ENCODE measurements at places on chromosomes 7 and 10.

DNA sequence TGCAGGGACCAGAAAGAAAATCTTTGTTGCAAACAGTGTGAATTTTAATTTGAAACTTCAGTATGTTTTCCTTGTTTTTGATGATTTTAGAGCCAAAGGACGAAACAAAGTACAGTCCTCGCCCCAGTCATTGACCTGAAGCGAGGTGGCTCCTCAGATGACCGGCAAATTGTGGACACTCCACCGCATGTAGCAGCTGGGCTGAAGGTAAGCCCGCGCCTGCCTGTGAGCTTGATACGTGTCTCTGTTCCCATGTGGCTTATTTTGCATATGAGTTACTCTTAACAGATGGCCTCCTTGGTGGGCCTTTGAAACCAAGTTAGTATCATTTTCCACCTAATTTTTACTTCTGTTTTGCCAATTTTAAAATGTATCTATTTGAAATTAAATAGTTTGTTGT lies 12.3 kb downstream of the RBM17 start:
- no peak for DNase-seq

GRCh38 chr7:7491044-7491443 lies 44.6 kb downstream of the COL28A1 start:
- no peak for DNase-seq

DNA sequence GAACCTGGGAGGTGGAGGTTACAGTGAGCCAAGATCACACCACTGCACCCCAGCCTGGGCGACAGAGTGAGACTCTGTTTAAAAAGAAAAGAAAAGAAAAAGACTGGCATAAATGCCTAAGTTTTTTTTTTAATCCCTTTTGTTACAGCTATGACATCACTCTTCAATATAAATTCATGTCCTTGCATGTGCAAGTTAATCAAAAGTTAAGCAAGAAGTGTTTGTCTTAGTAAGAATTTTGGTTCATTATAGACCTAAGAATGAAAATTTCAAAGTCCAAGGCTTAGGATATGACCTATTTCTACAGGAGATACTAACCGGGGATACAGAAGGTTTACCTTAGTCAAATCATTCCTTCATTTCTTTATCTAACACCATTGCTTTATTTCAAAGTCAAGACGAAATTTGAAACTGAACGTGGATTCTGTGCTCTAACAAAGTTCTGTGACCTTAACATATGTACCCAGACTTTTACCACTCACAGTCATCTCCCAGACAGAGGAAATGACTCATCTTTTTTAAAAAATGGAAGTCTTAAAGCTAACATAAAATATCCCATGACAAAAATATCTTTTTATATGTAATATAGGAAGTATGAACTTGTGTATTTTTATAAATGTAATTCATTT lies 29.3 kb upstream of the ITGB8 start:
- no peak for DNase-seq

- DNase-seq = no peak
Measured at GRCh38 chr7:113784956-113785355, 133.9 kb downstream of the PPP1R3A start.

DNA sequence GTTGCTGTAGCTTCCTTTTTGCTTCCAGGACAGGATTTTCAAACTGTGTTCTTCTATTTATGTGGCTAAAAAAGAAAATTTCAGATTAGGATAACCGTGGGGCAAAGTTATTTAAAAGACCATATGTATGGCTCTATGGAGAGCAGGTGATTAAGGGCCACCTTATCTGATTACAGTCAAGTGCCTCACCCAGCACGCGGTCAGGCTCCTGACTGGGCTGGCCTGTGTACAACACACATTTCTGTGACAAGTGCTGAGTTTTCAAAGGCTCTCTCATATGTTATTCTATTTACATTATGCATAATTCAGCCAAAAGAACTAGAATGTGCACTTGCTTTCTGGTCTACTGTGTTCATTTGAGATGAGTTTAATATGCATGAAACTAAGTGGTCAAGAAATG lies 547.4 kb downstream of the PHTF2 start:
- DNase-seq = peak; percentile 6

- no peak for DNase-seq
Measured at GRCh38 chr7:157814931-157815705, 478.3 kb downstream of the DNAJB6 start.

DNA sequence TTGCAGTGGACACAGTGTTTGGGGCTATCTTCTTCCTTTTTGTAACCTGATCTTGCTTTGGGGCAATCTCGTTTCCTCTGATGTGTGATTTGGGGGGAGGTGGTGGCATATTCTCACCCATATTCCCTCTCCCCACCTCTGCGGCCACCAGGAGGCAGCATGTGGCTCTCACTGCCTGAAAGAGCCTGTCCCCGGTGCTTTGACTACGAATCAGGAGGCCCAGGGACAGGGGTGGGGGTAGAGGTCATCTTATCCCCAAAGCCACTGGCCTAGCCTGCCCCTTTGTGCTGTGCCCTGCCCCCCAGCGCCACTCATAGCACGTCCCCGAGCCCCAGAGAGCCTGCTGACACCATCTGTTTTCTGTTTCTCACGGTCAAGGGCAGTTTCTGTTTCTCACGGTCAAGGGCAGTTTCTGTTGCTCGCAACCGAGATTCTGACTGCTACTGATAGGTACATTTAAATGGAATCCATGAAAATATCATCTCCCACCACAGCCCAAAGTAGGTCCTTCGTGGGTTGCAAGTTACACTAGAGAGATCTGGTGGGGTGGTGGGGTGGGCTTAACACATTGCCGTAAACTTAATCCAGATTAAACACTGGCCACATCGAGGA lies 28.2 kb downstream of the PHYH start:
- DNase-seq = no peak

- DNase-seq = peak; percentile 11
Measured at GRCh38 chr7:134140889-134141867, 14.0 kb downstream of the LRGUK start.

DNA sequence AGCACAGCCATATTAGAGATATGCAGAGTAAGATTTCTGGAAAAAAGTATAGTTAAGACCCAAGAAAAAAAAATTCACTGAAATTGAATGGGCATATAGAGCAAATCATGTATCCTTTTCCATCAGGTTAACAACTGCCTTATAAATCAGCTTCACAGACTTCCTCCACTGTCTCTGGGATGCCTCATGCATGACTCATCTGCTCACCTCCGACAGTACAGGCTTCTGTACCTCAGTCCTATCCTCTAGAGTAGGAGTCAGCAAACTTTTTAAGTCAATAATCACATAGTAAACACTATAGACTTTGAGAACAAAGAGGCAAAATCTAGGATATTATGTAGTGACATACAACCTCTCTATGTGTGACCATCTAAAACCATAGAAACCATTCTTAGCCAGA lies 211.6 kb upstream of the SP8 start:
- DNase-seq = no peak

DNA sequence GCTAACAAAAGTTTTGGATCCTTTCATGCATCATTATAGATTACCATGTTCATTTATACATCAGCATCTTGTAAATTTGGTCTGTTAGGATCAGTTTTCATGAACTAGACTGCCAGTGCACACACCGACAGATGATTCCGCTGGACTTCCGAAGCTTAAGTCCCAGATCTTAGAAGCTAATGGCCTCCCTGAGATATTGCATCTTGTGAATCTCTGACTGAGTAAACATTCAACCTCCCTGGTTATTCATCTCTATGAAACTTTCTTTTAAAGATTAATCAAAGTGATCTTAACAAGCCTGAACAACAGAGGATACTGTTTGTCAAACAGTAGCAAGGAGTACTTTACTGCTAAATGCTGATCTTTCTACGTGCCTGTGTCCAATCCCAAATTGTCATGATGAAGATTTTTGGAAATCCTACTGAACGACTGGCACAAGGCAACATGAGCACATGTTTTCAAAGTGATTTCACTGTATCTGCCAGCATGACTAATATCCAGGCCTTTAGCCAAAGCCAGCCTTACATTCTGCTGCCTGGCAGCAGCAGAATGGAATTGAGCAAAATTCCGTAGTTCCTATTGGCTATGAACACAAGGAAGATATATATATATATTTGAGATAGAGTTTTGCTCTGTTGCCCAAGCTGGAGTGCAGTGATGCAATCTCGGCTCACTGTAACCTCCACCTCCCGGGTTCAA lies 91.3 kb upstream of the ANK3 start:
- DNase-seq = no peak

GRCh38 chr7:54877683-54878082 lies 118.7 kb upstream of the SEC61G start:
- no peak for DNase-seq

DNA sequence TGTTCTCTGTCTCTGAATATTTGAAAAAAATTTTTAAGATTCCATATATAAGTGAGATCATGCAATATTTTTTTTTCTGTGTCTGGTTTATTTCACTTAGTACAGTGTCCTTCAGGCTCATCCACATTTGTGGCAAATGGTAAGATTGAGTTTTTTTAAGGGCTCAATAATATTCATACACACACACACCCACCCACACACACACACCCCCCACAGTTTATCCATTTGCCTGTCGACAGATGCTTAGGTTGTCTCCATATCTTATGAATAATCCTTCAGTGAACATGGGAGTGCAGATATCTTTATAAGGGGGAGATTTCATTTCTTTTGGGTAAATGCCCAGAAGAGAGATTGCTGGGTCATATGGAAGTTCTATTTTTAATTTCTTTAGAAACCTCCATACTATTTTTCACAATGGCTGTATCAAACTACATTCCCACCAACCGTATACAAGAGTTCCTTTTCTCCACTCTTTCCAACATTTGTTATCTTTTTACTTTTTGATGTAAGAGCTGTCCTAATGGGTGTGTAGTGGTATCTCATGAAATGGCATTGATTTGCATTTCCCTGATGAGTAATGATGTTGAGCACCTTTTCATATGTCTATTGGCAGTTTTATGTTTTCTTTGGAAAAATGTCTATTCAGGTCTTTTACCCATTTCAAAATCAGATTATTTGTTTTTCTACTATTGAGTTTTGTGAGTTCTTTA lies 35.0 kb downstream of the AUTS2 start:
- no peak for DNase-seq

GRCh38 chr10:132319853-132320653 lies 11.9 kb upstream of the LRRC27 start:
- no peak for DNase-seq

DNA sequence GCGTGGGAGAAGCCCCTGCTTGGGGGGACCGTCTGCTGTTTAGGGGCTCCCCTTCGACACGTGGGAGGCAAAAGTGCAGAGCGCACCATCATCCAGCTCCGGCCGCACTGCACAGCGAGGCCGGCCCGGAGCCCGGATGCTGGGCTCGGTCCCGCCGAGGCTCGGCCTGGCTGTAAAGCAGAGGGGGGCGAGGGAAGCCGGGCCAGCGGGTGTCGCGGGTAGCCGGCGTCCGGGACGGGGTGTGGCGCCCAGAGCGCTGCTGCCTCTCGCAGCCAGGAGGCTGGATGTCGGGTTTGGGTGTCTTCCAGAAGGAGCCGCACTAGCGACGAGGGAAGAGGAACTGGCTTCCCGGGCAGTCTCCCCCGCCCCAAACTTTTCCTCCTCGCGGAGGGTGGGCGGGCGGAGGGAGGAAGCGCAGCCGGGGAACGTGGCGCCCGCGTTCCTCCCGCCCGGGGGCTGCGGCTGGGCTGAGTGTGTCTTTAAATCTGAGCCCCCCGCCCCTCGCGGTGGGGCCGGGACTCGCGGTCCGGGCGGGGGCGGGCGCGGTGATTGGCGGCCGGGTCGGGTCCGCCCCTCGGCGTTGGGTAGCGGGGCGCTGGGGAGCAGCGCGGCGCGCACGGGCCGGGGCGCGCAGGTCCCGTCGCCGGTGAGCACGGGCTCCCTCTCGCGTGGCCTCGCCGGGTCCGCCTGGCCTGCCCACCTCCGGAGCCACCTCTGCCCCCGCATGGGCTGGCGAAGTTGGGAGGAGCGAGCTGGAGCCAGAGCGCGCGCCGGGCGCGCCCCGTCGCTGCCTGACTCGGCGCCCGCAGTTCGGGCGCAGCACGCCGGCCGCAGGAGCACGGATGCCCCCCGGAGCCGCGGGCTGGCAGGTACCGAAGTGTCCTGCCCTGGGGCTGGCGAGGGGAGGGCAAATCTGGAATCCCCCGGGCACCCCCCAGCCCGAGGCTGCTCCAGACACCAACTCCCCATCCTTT lies at the start of gene PALD1:
Gene PALD1, plus strand, starts transcription at position 577 of the 974 bp plus-strand sequence. CDS start 47,185 bp downstream, outside the sequence.
- peak; percentile 15 for DNase-seq

DNA sequence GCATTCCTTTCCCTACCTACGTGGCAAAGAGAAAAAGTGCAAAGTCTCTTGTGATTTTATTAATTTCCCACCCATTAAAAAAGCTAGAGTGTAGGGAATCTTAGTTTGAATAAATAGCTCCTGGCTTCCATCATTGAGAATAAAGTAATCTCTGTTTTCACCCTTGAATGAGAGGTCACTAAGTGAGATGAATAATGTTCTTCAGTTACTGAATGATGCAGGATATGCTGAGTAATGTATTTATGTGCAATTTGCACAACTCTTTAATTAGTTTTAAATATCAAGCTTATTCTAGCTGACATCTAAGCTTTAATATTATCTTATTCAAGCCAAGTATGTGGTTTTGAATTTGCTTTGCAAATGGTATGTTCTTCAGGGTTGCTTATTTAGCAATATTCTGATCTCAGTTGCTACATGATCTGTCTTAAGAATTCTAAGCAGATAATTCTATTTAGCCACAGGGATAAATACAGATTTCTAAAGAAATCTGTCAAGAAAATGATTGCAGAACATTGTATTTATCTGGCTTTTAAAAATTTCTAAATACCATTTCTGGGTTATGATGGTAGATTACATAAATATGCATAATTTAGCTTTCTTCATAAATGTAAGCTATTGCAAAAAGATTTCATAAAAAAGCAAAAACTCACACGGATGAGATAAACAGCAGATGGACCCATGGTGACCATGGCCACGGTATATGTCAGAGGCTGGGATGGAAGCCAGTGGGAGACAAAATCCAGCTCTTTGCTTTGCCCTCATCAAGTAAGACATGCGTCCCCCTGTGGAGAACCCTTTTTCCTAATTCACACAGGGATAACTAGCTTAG lies 141.0 kb downstream of the MACC1 start:
- DNase-seq = no peak

DNA sequence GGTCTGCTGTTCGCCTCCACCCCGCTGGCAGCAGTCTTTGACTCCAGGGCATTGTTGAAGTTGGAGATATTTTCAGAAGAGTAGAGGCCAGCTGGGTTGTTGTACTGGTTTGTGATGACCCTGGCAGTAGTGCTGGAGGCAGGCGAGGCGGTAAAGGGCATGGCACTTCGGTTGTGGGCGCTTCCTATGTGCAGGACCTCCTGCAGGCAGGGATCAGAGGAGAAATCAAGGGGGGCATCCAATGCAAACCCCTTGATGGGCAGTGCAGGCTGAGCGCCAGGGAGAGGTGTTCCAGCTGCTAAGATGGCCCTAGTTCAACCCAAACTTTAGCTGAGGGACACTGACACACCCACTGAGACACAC lies 27.0 kb downstream of the PDLIM1 start:
- no peak for DNase-seq

DNA sequence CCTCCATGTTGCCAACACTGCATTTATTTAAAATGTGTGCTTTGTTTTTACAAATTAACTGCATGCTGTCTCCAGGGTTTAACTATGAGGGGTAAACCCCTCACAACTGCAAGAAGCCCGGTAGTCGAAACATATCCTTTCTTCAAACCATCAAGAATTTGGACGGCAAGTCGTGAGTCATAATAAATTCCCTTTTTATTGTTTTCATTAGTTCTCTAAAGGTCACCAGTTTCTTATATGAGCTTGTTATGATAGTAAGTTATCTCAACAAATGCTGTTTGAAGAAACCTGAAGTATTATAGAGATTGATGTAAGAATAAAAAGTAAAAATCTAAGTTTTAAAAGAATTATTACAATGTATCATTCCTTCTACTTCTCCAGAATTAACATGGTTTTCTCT lies 12.2 kb upstream of the FIGNL1 start:
- DNase-seq = no peak

- peak; percentile 52 for DNase-seq
Measured at GRCh38 chr10:97759158-97759887, 12.5 kb downstream of the SFRP5 start.

- DNase-seq = no peak
Measured at GRCh38 chr7:12322284-12322902, 81.3 kb downstream of the VWDE start.
